ENCODE measurements at places on chromosomes 1 and 21.

- DNase-seq: no peak
Observed at GRCh38 chr1:29498126-29499103, 262.1 kb downstream of the PTPRU start.

GRCh38 chr1:243568793-243569192, 281.2 kb downstream of the AKT3 start:
- peak; percentile 4 for DNase-seq

GRCh38 chr1:239368436-239369109, 17.8 kb upstream of the CHRM3 start:
- DNase-seq: no peak

- no peak for DNase-seq
Observed at GRCh38 chr1:19656780-19657466, 7.8 kb upstream of the HTR6 start.

- peak; percentile 83 for DNase-seq
Observed at GRCh38 chr1:21939650-21940374, 2.7 kb upstream of the HSPG2 start.

- no peak for DNase-seq
Observed at GRCh38 chr1:214187121-214187900, 93.6 kb upstream of the SMYD2 start.

- DNase-seq: no peak
Observed at GRCh38 chr1:86860424-86860823, 53.5 kb downstream of the SELENOF start.

DNA sequence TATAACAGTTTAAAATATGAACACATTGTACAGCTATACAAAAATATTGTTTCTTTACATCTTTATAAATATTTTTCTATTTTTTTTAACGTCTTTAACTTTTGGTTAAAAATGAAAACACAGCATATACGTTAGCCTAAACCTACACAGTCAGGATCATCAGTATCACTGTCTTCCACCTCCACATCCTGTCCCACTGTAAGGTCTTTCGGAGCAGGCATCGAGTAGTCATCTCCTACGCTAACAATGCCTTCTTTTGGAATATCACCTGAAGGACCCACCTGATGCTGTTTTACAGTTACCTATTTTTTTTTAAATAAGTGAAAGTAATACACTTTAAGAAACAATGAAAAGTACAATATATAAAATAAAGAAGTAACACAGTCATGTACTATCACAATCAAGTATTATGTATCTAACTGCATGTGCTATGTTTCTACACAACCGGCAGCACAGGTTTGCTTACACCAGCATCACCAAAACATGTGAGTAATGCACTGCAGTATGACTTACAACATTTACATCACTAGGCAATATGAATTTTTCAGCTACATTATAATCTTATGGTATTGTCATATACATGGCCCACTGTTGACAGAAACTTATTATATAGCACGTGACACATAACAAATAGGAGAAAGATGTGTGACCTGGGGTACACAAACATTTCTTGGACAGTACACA, 254.4 kb downstream of the AKT3 start:
- no peak for DNase-seq

DNA sequence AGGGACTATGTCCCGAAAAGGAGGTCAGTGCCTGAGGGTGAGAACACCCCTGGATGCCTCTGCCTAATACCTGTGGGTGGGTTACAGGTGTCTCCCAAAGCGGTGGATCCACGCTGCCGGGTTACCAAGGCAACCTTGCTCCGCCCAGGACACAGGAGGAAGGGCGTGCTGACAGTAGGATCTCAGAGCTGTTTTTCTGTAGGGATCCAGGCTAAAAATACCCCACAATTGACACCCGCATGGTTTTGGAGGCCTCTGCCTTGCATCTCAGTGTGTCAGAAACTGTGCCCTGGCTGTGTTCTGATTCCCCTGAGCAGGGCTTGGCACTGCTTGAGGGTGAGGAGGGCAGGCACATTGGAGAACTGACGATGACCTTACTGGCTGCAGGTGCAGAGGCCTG, 118.0 kb downstream of the IER5 start:
- no peak for DNase-seq

DNA sequence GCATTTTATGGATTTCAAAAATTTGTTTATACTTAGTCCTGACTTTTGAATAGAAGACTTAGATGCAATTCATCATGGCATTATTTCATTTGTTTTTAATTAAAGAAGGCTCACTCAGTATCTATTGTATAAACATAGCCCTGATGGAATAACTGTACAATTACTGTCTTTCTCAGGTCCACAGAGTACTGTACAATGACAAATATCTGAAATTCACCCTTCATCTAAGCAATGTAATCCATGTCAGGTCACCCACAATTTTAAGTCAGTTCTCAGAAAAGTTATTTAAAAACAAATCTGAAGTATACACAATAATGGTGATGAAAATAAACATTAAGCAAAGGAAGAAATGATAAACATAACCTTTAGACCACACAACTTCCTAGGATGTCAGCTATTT, 311.9 kb downstream of the GRIK1 start:
- DNase-seq: no peak

DNA sequence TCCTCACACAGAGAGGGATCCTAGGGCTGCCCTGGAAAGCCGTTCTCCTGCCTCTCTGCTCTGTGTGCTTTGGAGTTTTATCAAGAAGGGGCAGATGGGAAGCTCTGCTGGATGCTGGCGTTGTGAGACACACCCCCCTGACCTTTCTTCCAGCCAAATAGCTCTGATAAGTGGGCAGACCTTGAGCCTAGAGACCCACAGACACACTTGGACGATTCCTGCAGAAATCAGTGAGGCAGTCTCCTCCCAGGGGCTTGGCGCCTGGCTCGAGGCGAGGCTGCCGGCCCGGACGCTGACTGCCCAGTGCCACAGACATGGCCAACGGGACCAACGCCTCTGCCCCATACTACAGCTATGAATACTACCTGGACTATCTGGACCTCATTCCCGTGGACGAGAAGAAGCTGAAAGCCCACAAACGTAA, at the start of gene MRAP:
Gene MRAP, plus strand, starts transcription at position 198 of the 424 bp plus-strand sequence. Its CDS starts 117 bp downstream, at position 315.
- DNase-seq: no peak

- DNase-seq: no peak
Observed at GRCh38 chr1:196344453-196344852, 263.8 kb downstream of the KCNT2 start.

GRCh38 chr21:29645666-29646553, 293.9 kb downstream of the GRIK1 start:
- DNase-seq: no peak

GRCh38 chr1:84997667-84998600, 1.0 kb upstream of the MCOLN2 start:
- DNase-seq: peak; percentile 30

DNA sequence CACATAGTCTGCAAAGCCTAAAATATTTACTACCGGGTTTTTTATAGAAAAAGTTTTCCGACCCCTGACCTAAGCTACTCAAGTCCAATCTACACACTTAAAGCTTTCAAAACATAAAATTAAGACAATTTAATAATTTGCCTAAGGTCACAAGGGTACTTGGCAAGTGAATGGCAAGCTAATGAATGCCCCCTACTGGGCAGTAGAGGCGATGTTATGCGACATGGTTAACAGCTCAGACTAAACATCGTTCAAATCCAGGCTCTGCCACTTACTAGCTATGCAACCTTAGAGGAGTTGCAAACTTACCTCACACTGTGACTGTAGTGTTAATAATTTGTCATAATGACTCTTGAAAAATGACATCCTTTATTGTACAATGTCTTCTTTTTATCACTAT, 317.2 kb upstream of the NFIA start:
- no peak for DNase-seq

DNA sequence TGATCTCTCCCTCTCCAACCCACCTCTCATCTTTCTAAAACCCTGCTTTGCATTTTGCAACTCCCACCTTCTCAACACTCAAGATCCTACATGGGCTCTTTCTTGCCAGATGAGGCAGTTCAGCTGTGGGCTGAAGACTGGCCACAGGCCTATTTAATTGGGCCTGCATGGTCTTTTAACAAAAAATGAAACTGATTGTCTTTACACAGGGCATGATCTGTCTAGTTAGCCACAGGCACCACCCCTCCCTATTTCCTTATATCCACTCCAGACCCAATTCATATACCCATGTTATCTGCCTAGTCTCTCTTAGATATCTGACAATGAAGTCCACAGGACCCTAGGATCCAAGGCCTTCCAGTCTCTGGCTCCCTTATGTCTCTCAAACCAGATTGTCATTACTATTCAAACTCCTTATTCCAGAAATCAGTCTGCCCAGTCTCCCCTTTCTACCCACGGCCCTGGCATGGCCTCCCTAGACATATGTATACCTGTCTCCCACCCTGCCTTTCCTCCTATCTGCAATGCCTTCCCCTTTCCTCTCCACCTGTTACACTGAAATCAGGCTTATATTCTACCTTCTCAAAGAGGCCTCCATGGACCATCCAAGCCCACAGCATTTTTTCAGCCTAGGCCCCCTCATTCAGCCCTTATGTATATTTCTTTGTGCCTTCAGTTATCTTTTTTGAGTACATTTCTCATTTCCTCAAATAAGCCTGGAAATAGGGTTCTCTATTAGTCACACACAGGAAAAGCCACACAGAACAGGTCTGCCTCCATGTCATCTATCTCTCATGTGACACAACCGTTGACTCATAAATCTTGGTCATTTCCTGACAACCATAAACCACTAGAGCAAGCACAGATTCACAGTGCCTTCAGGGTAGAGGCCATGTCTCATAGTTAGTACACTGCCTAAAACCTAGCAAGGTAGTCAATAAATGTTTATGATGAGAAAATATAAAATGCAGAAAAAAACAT, 39.0 kb downstream of the LPAR3 start:
- DNase-seq: peak; percentile 69

- no peak for DNase-seq
Observed at GRCh38 chr1:157658571-157658970, 42.0 kb downstream of the FCRL3 start.

GRCh38 chr1:68820151-68820550, 323.3 kb upstream of the DEPDC1 start:
- DNase-seq: no peak

GRCh38 chr21:41068496-41068895, 99.5 kb upstream of the BACE2 start:
- DNase-seq: no peak

GRCh38 chr1:184088037-184088436, 36.5 kb downstream of the TSEN15 start:
- DNase-seq: no peak

DNA sequence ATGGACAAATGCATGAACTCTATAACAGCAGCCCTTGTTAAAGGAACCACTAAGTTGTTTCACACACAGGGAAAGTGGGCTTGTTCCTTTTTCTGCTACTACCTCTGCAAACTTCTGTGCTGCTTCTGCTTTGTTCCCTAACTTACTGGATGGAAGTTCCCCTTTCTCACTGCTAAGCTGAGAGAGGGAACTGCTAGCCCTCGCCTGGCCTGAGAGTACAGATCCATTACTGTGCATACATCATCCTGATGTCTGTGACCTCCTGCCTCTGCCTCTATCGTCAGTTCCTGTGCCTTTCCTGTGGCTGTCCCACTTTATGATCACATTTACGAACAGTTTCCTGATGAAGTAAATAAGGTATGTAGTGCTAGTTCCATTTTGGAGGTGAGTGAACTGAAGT, 3.5 kb downstream of the GNAT2 start:
- no peak for DNase-seq

DNA sequence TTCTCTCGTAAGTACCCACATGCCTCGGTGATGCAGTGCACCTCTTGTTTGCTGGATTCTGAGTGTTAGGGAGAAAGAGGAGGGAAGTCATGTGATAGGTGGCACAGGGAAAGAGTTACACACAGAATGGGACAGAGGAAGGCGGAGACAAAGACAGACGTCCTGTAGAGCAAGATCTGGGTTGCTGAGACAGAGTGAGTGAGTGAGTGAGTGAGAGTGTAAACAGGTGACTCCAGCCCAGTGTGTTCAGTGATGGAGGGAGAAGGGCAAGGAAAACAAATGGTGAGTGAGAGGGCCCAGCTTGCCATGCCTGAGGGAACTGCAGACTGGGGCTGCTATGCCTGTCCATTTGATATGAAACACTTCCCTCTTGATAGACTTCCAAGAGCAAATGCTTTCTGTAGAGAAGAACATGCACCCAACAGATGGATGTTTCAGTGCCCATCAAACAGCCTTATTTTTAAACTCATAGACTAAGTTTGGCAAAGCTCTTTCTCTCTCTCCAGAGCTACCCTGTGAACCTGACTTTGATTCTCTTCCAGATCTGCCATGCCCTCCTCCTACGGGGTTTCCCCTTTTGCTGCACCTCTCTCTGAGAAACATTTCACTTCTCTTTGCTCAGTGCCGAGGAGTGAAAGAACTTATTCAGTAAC, 209.9 kb upstream of the COA6 start:
- DNase-seq: no peak

GRCh38 chr1:107339775-107340174, 198.9 kb downstream of the NTNG1 start:
- DNase-seq: no peak

GRCh38 chr1:2091611-2092604, 41.7 kb downstream of the PRKCZ start:
- DNase-seq: peak; percentile 59

DNA sequence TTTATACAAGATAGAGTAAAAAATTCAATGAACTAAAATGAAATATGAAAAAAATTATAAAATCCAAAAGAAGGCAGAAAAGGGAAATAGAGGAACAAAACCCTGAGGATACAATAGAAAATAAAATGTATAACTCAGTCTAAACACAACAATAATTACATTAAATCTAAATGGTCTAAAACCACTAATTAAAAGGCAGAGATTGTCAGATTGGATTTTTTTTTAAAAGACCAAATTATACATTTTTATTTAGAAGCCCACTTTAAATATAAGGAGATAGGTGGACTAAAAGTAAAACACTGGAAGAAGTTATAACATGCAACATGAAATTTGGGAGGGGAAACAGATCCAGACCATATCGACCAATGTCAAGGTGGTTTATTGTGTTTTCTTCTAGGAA, 95.2 kb downstream of the CATSPERE start:
- no peak for DNase-seq

DNA sequence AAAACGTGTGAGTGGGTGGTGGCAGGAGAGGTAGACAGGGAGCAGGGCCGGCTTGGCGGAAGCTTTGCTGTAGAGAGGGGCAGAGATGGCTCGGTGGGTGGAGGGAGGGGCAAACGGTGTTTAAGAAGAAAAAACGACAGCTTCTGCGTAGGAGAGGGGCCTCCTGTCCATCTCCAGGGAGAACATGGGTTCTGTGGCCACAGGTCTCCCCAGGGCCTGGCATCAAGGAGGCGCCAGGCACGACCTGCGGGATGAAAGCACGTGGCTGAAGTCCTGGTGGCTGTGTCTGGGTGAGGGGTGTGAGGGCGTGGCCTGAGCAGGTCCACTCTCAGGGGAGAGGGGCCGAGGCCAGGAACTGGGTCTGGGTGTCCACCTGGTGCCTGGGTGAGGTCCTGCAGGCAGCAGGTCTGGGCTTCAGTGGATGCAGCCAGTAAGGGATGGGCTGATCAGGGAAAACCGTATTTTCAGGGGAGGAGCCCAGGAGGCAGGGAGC, 940 bp upstream of the PRKCZ start:
- DNase-seq: no peak

GRCh38 chr1:23497777-23498439, 13.9 kb upstream of the ASAP3 start:
- no peak for DNase-seq

All from hepatic stellate cell (primary cell).